Cardiac septum (tissue), 1 donor: ENCODE measurements at places on chromosomes 7 and 10.

- DNase-seq: no peak
Observed at GRCh38 chr10:61812052-61812721, 89.3 kb upstream of the ARID5B start.

DNA sequence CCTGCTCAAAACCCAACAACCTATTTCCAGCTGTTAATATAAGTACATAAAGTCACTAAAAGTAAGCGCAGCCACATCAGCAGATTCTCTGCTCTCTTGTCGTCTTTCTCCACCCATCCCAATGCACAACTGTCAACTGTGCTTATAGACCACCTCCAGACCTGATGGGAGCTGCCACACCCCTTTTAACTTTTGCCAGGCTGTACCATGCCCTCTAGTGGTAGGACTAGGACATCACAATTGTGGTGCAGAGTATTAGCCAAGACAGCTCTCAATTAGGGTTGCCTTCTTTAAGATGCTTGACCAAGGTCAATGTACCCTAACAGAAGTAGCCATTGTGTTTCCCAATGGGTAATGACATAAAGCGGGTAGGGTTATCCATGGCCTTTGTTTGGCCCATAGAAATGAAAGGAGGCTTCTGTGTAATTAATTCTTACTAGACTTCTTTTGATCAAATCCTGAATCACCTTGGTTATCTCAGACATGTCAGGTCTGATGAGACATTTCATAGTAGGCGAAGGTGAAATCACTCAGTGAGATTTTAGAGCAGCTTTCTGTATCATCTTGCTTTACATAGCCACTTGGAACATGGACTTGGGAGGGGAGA lies 68.1 kb downstream of the SCRN1 start:
- no peak for DNase-seq

- DNase-seq: no peak
Observed at GRCh38 chr10:96588060-96588554, 1.3 kb upstream of the TM9SF3 start.

DNA sequence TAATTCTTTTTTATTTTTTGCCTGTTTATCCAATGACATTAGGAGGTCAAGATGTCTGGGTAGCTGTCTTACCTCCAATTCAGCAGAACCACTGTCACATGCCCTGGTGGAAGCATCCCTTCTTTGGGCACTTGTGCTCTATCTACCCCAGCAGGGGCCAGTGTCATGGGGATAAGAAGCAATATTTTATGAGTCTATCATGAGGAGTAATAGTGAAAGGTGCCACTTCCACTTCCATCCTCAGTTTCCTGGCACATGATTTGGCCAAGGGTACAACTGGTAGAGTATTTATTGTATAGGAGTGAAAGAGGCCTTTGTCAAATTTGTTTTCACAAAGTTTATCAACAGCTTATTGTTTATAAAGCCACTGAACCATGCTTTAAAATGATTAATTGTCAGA lies 112.5 kb downstream of the CCDC71L start:
- DNase-seq: no peak

GRCh38 chr7:88758381-88759229 lies 895 bp upstream of the ZNF804B start:
- no peak for DNase-seq

DNA sequence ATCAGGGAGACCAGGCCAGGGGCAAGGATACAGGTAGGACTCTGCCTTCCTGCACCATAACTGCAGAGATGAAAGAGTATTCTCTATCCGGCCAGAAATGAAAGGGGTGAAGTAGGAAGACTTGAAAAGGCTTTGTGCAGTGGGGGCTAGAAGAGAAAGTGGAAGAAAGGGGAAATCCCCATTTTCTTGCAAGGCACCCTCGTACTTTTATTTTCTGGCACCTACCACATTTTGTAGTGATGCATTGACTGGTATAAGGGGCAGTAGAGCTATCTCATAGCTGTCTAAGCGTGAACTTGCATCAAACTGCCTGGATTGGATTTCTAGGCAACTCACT lies 752 bp upstream of the CAMK2G start:
- DNase-seq: no peak

GRCh38 chr10:72061491-72061890 lies 26.9 kb downstream of the SPOCK2 start:
- DNase-seq: no peak

- peak; percentile 71 for DNase-seq
Observed at GRCh38 chr7:40799-41750, 151.3 kb upstream of the FAM20C start.

DNA sequence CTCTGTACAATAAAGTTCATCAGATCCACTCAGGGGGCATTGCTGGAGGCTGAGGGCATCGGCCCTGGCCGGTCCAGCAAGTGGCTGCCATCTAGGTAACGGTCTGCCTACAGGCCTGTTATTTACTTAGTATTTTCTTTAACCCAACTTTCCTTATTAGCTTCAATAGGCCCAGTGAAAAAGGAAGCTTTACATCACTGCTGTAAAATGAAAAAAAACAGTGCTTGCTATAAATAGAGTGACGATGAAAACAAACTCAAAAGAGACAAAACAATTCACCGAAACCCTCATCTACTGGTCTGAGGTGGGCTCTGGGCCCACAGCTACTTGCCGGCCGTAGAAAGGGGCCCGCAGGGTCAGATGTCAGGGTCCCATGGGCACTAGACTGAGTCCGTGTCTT lies 192.5 kb downstream of the ELFN1 start:
- no peak for DNase-seq

DNA sequence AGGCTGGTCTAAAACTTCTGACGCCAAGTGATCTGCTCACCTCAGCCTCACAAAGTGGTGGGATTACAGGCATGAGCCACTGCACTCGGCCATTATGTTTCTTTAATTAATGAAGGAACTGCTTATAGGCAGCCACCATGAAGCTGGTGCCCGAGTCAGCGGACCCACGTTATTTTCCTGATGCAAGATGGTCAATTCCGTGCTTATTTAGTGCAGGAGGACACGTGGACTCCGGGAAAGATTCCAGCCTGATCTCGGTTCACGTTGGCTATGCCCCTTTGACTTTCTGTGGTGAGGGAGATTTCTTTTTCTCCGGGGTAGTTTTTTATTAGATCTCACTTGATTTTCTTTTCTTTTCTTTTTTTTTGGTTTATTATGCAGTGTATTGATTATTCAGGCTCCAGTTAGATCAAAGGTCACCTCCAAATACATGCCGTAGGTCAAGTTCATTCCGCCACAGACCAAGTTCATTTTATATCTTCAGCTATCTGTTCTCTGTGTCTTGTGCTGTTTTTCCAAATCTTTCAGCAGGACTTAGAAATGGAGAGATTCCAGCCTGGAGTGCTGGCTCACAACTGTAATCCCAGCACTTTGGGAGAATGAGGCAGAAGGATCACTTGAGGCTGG lies 8.3 kb downstream of the CAMK1D start:
- no peak for DNase-seq

DNA sequence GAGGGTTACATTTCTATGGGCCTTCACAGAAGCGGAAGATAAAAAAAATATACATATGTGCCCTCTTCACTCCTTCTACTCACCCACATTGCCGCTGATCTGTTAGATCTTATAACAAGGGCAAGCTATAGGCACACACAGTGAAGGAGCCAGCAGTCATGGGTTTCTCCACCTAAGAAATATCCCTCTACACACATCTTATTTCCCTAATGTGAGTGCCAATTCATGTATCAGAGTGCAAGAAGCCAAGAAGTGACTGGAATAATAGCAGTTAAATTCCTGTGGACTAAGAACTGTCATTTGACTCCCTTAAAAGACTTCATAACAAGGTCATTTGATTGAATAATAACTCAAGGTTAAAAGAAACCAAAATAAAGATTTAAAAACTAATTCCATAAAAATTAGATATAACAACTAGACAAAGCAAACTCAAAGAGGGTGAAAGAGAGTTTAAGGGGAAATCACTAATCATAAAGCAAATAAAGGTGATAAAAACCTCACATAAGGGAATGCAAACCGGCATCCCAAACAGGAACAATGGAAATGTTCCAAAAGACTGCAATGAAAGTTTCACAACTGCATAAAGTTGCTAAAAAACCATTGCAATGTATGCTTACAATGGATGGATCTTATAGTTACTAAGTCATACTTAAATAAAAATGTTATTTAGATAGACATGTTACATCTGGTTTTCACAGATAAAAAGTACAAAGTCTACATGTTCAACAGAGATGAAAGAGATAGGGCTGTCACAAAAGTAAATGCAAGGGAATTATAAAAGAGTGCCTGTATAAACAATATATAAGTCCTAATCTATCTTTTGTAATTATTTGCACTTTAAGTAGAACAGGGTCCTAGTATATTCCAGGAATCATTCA lies 42.8 kb downstream of the ARHGAP21 start:
- no peak for DNase-seq

DNA sequence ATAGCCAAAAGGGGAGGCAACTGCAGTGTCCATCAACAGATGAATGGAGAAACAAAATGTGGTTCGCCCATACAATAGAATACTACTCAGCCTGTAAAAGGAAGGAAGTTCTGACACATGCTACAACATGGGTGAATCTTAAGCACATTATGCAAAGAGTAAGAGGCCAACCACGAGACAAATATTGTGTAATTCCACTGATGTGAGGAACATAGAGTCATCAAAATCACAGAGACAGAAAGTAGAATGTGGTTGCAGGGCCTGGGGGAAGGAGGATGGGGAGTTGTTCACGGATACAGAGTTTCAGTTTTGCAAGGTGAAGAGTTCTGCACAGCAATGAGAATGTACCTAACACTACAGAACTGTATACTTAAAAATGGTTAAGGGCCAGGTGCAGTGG lies 13.7 kb upstream of the C10orf71 start:
- peak; percentile 27 for DNase-seq

DNA sequence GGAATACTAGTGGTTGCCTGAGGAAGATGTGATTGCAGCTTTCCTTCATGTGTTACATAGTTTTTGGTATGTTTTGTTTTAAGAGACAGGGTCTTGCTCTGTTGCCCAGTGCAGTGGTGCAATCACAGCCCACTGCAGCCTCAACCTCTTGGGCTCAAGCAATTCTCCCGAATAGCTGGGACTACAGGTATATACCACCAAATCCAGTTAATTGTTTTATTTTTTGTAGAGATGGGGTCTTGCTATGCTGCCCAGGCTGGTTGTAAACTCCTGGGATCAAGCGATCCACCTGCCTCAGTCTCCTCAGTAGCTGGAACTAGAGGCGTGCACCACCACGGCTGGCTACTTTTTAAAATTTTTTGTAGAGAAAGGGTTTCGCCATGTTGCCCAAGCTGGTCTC lies 79.1 kb upstream of the TMEM248 start:
- no peak for DNase-seq

GRCh38 chr7:42359946-42360345 lies 122.9 kb upstream of the GLI3 start:
- DNase-seq: no peak

- no peak for DNase-seq
Observed at GRCh38 chr7:149855361-149856305, 17.5 kb downstream of the ZNF862 start.

GRCh38 chr10:75283078-75283670 lies 47.4 kb upstream of the COMTD1 start:
- no peak for DNase-seq

- DNase-seq: no peak
Observed at GRCh38 chr10:57049096-57049495, 688.0 kb upstream of the ZWINT start.
